Hematopoietic multipotent progenitor cell treated with erythropoietin and hydrocortisone succinate and interleukin-3 and kit ligand, for 8 days (in vitro differentiated cells): ENCODE measurements at places on chromosomes 4 and X.

GRCh38 chr4:173121076-173121561 is 47.5 kb upstream of the GALNT7 start:
- DNase-seq, result peak; percentile 25

- DNase-seq, result no peak
Measured at GRCh38 chr4:135338181-135338580, 1136.6 kb upstream of the PABPC4L start.

GRCh38 chrX:133892337-133892736 is 93.1 kb downstream of the GPC3 start:
- no peak for DNase-seq

DNA sequence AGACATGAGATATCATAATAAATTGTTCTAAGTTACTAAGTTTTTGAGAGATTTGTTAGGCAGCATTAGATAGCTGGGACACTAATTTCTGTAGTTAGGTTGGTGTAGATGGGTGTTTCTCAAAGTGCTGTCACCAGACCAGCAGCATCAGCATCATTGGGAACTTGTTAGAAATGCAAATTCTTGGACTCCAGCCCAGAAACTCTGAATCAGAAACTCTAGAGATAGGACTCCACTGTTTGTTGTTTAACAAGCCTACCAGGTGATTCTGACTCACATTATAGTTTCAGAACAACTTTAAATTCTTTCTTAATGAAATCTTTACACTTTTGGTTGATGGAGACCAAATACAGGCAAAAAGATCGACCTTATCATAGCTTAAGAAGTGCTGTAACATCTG is 173.7 kb downstream of the PABPC4L start:
- no peak for DNase-seq

DNA sequence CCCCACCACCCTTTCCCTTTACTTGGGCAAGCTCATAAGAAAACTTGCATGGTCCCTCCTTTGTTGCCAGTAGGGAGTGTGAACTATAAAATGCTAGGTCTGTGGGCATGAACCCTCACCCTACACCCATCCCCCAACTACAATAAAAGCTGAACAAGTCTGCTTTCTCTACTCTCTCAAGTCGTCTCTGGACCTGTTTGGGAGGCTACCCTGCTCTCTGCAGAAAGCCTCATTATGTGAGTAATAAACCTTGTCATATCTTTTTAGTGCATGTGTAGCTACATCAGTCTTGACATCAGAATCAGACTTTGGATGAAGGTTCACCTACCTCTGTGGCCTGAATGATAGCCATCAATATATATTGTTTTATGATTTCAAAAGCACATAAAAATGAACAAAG is 155.4 kb upstream of the FAM241A start:
- no peak for DNase-seq

- no peak for DNase-seq
Measured at GRCh38 chr4:60683973-60684372, 516.2 kb upstream of the ADGRL3 start.

DNA sequence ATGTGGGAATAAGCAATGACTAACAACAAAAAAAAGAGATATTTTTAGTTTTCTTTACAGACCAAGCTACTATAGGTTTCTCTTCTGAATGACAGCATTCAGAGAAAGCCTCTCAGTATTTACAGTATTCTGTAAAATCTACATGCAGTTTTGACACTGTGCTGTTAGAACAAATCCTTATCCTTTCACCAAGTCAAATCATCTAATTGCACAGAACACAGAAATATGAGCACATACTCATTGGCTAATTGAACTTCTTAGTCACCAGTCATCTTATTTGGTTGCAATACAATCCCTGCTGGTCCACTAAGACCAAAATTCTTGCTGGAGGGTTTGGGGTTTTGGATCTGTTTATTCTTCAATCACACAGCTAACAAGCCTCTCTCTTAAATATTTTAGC is 5.7 kb downstream of the ACOT9 start:
- no peak for DNase-seq

- no peak for DNase-seq
Measured at GRCh38 chrX:54640103-54640690, 110.2 kb downstream of the GNL3L start.

- no peak for DNase-seq
Measured at GRCh38 chr4:21451032-21451431, 497.5 kb downstream of the KCNIP4 start.

- DNase-seq, result no peak
Measured at GRCh38 chrX:71184803-71185495, 38.1 kb upstream of the GJB1 start.

DNA sequence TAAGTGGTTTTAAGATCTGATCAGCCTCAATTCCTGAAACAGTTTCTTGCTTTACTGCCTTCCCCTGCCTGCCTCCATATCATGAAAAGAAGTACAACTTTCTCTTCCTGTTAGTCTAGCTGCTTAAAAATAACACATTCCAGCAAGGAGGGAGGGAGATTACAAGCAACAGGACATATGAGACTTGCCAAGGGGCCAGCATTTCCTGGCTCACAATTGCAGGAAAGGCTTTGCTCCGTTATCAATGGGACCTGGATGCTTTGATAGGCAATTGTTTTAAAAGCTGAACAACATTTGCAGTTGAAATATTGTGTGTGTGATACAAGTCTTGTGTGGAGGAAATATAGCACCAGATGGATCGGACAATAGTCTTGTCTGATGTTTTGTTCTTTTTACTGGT is 425.0 kb downstream of the FAT4 start:
- DNase-seq, result no peak

- DNase-seq, result peak; percentile 57
Measured at GRCh38 chr4:186190581-186191199, 677 bp upstream of the CYP4V2 start.

- no peak for DNase-seq
Measured at GRCh38 chrX:71607488-71607887, 10.8 kb downstream of the CXCR3 start.

- no peak for DNase-seq
Measured at GRCh38 chr4:10354225-10354624, 103.0 kb downstream of the ZNF518B start.

DNA sequence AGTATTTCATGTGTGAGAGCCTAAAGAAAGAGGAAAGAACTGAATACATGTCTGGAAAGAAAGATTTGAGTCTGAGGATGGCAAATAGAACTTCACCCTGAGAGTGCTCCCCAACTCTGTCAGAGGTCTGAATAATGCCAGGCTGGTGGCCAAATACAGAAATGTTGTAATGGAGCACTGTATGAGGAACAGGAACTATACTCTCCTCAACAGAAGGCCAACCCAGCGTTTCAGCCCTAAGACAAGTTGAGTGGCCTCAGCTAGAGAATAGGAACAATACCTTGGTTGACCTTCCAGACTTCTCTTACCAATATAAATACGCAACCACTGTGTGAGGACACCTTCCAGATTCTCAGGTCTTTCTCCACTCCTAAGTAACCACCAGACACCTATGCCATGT is 94.5 kb upstream of the STIM2 start:
- DNase-seq, result no peak

DNA sequence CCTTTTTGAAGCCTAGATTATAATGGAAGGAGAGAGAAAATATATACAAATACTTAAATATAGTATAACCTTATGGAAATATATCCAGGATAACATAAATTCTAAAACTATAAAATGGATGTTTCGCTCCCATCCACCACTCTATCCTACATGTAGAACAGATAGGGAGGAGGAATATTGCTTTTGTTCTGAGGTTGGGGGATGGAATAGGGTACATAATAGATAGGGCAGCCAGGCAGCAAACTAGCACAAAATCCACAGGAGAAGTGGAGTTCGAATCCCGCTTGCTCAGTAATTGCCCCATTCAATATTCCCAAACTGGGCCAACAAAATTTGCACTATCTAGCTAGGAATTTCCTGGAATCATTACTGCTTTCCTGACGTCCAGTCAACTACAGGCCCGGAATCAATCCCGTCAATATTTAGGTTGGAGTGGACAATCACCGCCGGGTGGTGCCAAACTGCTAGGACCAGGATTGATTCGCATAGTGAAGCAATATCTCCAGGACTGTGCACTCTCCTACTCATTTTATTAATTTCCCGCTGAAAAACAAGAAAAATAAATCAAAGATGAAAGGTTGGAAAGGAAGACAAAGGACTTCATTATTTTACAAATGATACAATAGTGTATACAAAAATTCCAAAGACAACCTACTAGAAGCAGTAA is 40.4 kb upstream of the PAPSS1 start:
- DNase-seq, result no peak

GRCh38 chr4:8215001-8215427 is 15.9 kb downstream of the SH3TC1 start:
- DNase-seq, result no peak

- peak; percentile 66 for DNase-seq
Measured at GRCh38 chr4:1777822-1778641, 15.1 kb upstream of the FGFR3 start.

DNA sequence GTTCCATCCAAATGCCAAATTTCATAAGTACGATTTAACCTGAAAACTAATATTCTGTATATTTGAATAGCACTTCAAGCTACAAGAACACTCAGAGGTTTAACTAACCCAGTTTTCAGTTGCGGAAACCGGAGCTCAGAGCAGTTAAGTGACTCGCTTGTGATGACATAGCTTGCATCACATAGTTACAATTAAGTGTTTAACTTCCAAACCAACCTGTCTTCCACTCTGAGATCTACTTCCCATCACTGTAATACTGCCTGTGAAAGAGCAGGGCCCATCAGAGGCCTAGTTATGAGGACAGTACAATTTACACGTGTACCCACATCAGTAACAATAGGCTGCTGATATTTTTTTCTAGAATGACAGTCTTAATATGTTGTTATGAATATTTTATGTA is 120.3 kb downstream of the MAD2L1 start:
- no peak for DNase-seq

- DNase-seq, result no peak
Measured at GRCh38 chr4:7310451-7310850, 118.1 kb downstream of the SORCS2 start.

- DNase-seq, result no peak
Measured at GRCh38 chrX:151902813-151903591, 9.7 kb upstream of the MAGEA4 start.

GRCh38 chrX:6279277-6279909 is 50.7 kb upstream of the NLGN4X start:
- DNase-seq, result no peak

GRCh38 chr4:139419388-139419914 is 34.5 kb upstream of the RAB33B start:
- DNase-seq, result peak; percentile 30

DNA sequence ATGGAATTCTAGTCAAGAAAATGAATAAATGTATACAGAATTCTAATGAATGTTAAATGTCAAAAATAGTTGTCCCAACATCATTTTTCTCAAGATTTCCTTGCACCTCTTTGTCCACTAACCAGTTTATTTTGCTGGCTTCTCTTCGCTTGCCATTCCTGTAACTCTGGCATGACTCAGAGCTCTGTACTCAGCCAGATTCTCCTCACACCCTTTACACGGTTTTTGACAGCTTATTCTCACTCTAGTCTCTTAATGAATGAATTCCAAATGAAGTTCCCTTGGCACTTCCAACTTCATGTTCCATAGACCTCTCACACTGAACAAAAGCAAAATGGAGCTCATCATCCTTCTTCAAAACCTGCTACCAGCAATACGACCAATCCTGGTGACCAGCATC is 419.3 kb upstream of the SLIT2 start:
- no peak for DNase-seq

DNA sequence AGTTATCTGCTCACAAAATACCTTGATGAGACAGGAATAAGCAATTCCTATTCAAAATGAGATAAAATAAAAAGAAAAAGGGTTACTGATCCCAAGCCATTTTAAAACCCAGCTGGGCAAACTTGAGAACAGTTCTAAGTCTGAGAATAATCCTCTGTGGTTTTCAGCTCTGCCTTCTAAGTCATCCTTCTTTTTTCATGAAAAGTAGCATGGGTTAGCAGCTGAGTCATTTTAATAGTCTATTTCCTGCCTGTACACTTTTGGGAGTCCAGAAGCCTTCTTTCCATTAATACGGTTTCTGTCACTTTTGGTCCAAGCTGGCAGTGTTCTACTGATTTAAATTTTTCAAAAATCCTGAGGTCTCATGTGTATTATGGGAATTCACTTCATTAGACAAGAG is 374.3 kb downstream of the IQCM start:
- DNase-seq, result no peak

- peak; percentile 55 for DNase-seq
Measured at GRCh38 chr4:89158884-89159503, 47.7 kb downstream of the TIGD2 start.

GRCh38 chr4:114922592-114922933 is 190.9 kb downstream of the NDST4 start:
- DNase-seq, result no peak

DNA sequence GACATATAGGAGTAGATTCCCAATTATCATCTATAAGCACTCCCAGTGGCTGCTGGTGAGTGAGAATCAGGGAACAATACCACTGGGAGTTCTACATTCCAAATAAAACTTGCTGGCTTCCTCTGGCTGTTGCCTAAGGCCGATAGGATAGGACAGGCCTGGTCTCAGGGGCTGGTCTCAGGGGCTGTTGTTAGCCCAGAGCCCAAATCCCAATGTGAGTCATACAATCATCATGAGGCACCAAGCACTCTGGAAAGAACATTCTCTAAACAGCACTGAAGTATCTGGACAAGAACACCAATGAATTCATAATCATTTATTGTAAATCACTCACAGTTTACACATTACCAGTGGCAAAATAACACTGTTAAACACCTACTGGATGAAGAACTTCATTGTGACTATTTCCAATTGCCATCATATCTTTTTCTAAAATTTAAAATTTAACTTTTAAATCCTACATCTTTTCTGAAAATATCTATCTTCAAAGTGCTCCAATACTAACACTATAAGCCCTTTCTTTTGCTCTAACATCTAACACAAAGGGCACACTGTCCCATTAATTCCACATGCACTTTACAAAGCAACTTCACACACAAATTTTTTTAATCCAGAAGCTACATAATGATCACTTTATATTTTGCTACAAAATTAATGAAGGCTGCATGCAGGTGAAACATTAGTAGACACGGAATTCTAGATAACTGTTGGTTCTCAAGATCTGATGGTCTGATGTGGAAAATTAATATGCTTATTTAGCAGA is 67.6 kb upstream of the TMEM150C start:
- DNase-seq, result no peak

- DNase-seq, result peak; percentile 58
Measured at GRCh38 chrX:132612821-132613564, 124.2 kb upstream of the MBNL3 start.

DNA sequence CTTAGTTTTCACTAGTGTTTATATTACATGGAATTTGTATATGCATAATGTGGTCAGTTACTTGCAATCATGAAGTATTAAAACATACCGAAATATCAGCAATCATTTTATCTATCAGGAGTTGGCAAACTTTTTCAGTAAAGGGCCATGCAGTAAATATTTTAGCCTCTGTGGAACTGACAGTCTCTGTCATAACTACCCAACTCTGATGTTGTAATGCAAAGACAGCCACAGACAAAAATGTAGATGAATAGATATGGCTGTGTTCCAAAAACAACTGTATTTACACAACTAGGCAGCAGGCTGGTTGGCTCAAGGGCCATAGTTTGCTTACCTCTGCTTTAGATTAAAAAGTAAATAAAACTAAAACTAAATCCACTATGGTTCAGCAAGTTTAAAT is 200.2 kb downstream of the HS3ST1 start:
- DNase-seq, result peak; percentile 2

- peak; percentile 33 for DNase-seq
Measured at GRCh38 chrX:108224727-108225621, 133.4 kb downstream of the ATG4A start.
